ENCODE measurements at places on chromosomes 5 and 9. TPM values are rescaled to one million over a fixed set of nuclear protein-coding genes. Genes with fewer than 3 reads are reported as not detected.

Gene CCL27
- polyA plus RNA-seq, result not detected

DNA sequence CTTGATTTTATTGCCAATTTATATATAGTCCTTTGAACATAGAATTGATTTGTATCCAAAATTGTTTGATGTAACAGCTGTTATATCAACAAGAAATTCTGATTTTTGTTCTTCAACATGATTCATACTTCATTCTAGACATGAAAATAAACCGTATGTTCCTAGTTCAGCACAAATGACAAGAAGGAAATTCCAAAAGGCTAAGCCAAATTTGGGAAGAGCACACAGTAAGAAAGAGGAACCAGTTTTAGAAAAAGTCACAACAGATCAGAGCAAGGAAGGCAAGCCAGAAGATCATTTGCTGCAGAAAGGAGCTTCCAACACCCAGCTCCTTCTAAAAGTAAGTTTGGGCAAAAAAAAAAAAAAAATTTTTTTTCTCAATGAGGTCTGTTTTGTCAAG is 65.0 kb upstream of the MCCC2 start:
- DNase-seq, result no peak

Gene DIAPH1
- 54.0 TPM for polyA plus RNA-seq

- DNase-seq, result no peak
Observed at GRCh38 chr5:56506211-56506965, 273.3 kb upstream of the ANKRD55 start.

- no peak for DNase-seq
Observed at GRCh38 chr5:173789031-173789920, 98.9 kb upstream of the CPEB4 start.

GRCh38 chr9:87676976-87677775 is 48.7 kb upstream of the CTSL start:
- DNase-seq, result peak; percentile 34

Gene PCDHA9
- not detected for polyA plus RNA-seq

DNA sequence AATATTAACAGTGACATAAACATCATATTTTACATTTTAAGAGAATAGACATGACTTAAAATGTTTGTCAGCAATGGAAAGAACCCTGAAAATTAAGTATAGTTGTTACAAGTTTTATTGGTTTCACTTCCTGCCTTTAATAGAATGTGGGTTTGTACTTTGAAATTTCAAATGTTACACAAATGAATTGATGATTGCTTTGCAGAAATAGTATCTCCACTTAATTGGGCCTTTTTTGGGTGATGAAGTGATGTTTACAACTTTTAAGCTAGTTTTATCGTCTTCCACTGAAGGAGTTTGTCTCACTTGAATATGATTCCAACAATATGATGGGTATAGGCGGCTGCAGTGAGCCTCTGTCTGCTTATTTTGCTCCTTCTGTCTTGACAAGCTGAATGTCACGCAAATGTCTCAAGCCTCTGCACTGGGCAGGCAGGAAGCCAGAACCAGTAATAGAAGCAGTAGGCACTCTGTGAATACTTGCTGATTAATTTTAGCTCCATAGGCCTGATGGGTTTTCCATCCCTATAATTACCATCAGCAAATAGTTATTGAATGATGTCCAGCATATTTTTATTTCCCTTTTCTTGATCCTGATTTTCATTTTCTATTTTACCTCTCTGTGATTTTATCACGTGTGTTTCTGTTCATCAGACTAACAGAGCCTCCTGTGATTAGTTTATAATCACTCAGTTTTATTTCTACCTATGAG is 10.6 kb upstream of the NR3C1 start:
- peak; percentile 14 for DNase-seq

DNA sequence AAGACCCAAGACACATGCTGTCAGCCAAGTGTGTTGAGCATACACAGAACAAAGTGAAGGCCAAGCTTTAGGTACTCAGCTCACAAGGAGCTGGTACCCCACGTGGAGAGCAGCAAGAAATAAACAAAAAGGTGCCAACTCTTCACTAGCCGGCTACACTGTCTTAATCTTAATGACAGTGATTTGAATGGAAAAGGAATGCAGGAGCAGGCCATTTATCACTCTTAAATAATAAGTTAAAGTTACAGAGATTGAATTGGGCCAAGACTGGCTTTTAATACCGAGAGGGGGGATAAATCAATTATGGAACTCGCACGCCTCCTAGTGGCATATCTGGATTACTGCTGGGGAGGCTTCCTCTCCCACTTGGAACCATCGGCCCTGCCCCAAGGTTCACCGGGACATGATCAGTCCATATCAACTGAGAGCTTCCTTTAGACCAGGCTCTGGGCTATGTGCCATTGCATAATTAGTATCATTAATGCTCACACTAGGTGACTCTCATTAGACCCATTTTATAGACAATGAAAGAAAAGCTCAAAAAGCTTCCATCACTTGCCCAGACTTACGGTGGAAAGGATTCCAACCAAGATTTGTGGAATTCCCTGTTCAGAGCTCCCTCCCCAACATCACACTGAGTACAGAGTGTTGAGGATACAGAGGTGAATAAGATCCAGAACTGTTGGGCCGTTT is 94.0 kb downstream of the ACTL7B start:
- peak; percentile 66 for DNase-seq

All from lung (tissue), 17 donors.